Activated CD4-positive, CD25-positive, alpha-beta regulatory T cell treated with anti-CD3 and anti-CD28 coated beads, Interleukin-2, amount 50 U/mL, for 16 hours (primary cell): ENCODE measurements at places on chromosomes 5 and 9.

DNA sequence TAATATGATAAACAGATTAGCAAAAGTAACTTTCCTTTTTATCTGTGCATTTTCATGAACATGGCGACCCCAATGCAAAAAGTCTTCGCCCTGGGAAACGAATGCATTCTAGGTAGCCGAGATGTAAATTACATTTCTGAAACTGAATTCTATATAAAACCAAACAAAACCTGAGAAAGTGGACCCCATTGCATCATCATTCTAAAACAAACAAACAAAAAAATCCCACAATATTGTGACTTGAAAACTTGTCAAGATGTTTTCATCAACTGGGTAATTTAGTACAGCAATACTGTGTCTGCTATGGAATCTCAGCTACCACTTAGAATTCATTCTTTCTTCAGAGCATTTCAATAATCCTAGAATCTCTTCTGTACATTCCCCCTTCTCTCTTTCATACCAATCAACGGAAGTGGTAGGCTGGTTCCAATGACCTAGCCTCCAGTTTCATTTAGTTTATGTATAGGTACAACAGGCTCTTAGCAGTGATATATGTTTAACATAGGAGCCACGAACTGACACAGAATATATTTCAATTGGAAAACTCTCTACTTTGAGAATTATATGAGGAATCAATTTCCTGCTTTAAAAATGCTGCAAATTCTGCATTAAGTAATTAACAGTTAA is 85.6 kb downstream of the FBXW11 start:
- no peak for DNase-seq

- no peak for DNase-seq
Measured at GRCh38 chr5:138603249-138603920, 28.2 kb upstream of the HSPA9 start.

DNA sequence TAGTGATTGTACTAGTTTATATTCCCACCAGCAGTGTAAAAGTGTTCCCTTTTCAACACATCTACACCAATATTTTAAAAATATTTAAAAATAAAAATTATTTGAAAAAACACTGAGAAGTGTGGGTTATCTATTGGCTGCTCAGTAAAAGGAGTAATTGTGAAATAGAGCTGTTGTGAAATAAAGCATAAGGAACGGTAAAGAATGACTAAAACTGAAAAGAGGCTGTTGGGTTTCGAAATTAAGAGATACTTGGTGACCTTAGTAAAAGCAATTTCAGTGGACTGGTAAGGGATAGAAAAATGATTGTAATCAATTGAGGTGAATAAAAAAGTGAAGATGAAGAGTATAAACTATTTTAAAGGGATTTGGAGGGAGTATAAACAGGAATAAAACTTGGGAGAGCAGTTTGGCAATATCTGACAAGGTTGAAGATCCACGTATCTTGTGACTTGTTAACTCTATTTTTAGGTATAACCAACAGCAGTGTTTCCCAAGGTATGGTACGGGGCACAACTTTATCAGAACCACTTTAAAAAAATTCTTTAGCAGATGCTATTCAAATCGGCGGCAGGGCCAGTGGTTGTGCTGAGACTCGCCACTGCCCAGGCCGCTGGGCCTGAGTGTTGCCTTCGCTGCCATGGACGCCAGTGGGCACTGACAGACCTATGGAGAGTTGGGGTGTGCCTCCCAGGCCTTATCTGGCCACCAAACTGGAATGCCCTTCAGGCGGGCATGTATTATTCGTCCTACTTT is 63.3 kb downstream of the TMEM38B start:
- no peak for DNase-seq

DNA sequence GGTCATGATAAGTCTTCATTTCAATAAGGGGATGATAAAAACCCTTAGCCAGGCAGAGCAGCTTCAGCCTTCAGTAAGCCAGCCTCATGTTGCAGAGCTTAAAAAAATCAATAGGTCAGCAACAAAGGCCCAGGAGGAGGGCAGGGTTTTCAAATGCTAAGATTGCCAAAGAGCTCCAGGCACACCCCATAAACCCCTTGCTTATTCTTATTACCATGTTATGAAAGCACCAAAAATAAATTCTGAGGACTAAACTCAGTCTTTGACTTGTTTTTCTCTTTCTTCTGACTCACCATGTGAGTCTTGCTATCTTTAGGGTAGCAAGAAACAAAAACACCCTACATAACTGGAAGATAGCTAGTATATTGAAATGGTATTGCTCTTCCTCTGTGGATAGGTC is 317.1 kb downstream of the KCTD16 start:
- DNase-seq, result no peak

DNA sequence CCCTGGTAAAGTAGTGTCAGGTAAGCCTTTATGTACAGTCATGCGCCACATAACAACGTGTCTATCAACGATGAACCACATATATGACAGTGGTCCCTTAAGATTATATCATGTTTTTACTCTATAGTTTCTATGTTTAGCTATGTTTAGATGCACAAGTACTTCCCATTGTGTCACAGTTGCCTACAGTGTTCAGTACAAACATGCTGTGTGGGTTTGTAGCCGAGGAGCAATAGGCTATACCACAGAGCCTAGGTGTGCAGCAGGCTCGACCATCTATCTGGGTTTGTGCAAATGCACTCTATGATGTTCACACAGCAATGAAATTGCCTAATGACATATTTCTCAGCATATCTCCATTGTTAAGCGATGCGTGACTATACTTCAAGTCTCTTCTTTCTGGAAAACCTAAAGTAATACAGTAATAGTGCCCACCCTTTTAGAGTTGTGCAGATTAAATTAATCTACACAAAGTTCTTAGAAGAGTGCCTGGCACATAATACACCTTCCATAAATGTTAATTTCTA is 295.9 kb downstream of the ARHGAP26 start:
- no peak for DNase-seq

DNA sequence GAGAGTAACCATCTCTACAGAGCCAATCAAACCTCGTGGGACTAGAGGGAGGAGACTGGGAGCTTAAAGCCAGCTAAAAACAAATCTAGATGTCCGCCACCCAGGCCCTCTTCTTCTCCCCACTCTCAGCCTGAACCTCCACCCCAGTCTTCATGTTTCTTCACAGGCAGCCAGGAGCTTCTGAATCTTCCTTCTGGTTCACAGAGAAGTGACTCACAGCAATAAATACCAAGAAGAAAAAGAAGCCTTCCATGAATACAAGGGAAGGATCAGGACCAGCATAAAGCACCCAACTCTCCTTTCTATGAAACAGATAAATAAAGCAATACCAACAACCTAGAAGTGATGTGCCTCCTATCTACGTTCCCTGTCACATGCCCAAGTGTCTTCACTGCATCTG is 103.3 kb upstream of the SLIT3 start:
- DNase-seq, result no peak
